ENCODE measurements at places on chromosomes 7 and 10. TPM values are rescaled to one million over a fixed set of nuclear protein-coding genes. Genes with fewer than 3 reads are reported as not detected.

Gene EPHA1
- under 0.01 TPM for total RNA-seq

Gene WNT8B
- total RNA-seq, result not detected

Gene SOSTDC1
- not detected for total RNA-seq

Gene ZNF239
- 6.2 TPM for total RNA-seq

Gene HOXA2
- total RNA-seq, result 1.0 TPM

Gene FLNC
- 191 TPM for total RNA-seq

Gene MRPS17
- 20.8 TPM for total RNA-seq

Gene ANKRD22
- total RNA-seq, result 0.17 TPM

Gene NPSR1
- not detected for total RNA-seq

Gene IFIT1
- total RNA-seq, result 25.8 TPM

Gene CYP2E1
- 0.50 TPM for total RNA-seq

Gene SSC4D
- 0.33 TPM for total RNA-seq

Gene XRCC2
- total RNA-seq, result under 0.01 TPM

Gene ATOH7
- total RNA-seq, result not detected

Gene CSTF2T
- 20.0 TPM for total RNA-seq

Gene ANKRD30A
- total RNA-seq, result not detected

Gene GIMAP8
- under 0.01 TPM for total RNA-seq

Gene ATG9B
- under 0.01 TPM for total RNA-seq

Gene WAPL
- total RNA-seq, result 45.7 TPM

Gene SDK1
- 8.6 TPM for total RNA-seq

Gene NRCAM
- total RNA-seq, result 2.1 TPM

Gene LRRD1
- total RNA-seq, result 0.17 TPM

Gene GNAI1
- 68.9 TPM for total RNA-seq

Gene NKX6-2
- not detected for total RNA-seq

Gene ZNF365
- 5.8 TPM for total RNA-seq

Gene CYP3A5
- total RNA-seq, result 12.4 TPM

Gene TUBAL3
- not detected for total RNA-seq

Gene NANOS1
- 1.2 TPM for total RNA-seq

Gene ADAM8
- 2.0 TPM for total RNA-seq

Gene TIMM23B
- total RNA-seq, result 13.1 TPM

Gene PLEKHS1
- not detected for total RNA-seq

Gene CTTNBP2
- total RNA-seq, result 4.4 TPM

Gene FAM24B
- total RNA-seq, result 6.8 TPM

All from fibroblast of lung (primary cell).